Activated CD8-positive, alpha-beta memory T cell treated with anti-CD3 and anti-CD28 coated beads, Interleukin-2, amount 10 ng/mL, durations not matched to agents 7 days and 5 days (primary cell): ENCODE measurements at places on chromosomes 5 and 9. TPM values are rescaled to one million over a fixed set of nuclear protein-coding genes. Genes with fewer than 3 reads are reported as not detected.

GRCh38 chr5:149740866-149741459 is 10.9 kb downstream of the PPARGC1B start:
- DNase-seq: no peak

GRCh38 chr5:151904909-151905308 is 19.7 kb downstream of the GLRA1 start:
- DNase-seq: no peak

DNA sequence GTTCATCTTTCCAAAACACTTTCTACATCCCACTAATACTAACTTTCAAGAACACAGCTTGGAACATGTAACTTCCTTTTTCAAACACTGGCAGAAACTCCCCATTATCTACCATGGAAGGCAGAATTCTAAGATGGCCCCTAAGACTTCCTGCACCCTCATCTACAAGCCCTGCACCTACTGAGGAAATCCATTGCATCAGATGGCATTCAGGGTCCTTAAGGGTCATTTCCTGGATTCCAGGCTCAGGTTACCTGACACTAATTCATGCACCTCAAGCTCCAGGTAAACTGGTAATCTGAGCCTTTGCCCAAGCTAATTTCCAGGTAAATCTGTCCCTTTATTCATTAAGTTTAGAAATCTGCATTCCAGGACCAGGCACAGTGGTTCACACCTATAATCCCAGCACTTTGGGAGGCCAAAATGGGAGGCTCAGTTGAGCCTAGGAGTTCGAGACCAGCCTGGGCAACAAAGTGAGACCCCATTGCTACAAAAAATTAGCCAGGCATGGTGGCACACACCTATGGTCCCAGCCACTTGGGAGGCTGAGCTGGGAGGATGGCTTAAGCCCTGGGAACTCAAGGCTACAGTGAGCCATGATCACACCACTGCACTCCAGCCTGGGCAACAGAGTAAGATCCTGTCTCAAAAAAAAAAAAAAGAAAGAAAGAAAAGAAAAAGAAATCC is 91.6 kb downstream of the NFIB start:
- DNase-seq: no peak

DNA sequence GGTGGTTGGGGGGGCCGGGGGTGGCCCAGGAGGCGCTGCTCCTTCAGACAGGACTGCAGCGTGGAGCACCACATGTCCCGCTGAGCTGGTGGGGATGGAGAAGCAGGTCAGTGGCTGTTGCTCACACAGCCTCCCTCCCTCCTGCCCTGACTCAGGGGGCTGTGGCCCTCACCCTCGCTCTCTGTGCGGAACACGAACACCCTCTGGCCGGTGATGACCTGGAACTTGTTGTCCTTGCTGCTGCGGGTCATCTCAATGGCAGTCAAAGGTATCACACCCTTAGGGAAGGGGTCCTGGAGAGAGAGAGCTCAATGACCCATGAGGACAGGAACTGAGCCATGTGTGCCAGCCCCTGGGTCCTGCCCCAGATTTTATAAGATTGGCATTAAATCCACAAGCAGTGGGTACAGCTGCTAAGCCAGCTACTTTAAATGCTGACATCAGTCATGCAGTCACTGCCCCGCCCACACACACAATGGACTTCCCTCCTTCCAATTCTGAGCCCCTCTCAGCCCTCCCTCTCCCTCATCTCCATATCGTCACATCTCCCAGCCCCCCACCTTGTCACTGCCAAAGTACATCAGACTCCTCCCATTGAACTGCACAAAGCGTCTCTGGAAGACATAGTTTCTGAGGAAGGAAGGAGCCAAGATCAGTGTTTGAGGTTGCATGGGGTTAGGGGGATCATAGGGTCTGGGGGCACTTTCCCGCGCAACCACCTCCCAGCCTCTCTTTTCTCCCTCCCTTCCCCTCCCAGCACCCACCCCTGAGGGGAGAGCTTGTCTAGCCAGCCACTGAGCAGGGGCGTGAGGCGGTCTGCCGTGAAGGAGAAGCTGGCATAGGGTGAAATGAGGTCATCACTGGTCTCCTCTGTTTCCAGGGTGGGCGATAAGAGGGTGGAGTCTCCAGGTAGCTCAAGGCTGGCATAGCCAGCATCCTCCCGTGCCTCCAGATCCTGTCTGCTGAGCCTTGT is 8.9 kb downstream of the ARAP3 start:
- DNase-seq: no peak

DNA sequence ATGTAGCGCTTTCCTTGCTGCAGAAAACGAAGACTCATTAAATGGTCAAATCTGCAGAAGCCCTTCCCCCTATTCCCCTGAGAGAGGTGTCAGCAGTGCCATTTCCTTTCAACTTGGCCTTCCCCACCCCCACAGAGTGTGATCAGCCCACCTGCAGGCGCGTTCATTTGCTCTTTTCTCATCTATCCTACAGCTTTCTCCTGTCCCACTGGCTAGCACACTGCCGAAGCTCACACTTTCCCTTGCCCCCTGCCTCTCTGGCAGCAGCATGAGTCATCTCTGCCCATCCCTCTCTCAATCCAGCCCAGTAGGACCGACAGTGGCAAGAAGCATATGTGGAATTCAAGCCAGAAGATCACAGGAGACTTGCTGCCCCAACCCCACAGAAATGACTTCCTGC is 213.8 kb downstream of the FAM114A2 start:
- DNase-seq: no peak

DNA sequence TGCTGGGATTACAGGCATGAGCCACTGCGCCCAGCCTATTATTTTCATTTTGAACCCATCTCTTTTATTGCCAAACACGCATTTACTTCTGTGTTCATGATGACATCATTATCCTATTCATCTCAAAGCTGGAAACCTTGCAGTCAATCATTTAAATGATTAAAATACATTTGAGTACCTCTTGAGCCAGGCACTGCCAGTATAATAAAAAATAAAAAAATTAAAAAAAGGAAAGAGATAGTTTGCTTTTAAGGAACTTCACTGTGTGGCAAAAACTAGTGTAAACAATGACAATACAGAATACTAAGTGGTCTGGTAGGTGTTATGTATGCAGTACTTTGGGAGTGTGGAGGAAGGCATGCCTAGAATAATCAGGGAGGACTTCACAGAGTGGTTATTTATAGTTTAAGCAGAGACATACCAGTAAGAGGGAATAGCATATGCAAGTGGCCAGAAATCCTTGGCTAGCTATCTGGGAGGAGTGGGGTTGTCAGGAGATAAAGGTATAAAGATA is 8.6 kb downstream of the NSD1 start:
- DNase-seq: no peak

DNA sequence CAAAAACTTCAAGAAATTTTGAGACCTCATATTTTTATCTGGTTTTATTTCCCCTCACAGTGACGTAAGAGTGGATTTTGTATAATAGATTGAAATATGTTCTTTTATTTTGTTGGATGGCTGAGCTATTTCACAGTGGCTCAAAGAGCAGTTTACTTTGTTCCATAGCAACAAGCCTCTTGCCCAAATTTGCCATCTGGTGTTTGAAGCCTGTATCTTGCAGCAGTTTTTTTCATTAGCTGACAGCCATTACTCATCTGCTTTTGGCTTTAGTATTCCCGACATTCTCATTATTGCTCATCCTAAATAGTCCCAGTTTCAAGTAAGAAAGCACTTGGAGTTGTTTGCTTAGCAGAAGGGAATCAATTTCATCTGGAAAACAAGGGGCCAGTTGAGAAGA is 36.3 kb downstream of the GDA start:
- DNase-seq: no peak

DNA sequence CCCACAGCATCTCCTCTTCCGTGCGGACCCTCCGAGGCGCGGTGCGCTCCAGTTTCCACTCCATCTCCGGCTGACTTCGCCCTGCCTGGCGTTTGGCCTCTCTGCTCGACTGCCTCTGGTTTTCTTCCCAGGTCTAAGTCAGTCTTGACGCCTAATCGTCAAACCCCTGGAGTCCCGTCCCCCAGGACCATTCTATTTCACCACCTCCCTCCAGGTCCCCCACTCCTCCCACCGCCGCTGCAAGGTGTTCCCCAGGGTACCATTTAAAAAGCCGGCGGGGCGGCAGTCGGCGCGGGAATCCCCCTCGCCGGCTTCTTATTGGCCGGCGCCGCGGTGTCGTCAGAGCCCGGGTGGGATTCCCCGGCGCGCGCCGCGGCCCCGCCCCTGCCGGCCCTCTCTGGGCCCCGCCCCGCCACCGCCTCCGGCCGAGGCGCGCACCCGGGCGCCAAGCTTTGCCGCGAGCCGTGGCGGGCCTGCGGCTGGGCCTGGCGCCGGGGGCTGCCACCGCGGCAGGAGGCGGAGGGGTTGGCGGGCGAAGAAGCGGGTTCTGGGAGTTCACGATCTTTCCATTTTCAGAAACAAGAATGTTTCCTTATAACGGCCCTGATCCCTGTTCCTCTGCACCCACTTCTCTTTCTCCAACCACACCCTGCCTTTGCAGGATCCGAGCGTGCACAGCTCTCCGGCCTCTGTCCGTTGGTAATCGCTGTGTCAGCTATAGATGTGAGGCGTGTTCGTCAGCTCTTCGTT is at the start of gene CDC20B:
TSS of gene CDC20B (minus strand) at position 241 of the 750 bp plus-strand sequence. CDS start at position 64, 177 bp downstream.
- peak; percentile 76 for DNase-seq

DNA sequence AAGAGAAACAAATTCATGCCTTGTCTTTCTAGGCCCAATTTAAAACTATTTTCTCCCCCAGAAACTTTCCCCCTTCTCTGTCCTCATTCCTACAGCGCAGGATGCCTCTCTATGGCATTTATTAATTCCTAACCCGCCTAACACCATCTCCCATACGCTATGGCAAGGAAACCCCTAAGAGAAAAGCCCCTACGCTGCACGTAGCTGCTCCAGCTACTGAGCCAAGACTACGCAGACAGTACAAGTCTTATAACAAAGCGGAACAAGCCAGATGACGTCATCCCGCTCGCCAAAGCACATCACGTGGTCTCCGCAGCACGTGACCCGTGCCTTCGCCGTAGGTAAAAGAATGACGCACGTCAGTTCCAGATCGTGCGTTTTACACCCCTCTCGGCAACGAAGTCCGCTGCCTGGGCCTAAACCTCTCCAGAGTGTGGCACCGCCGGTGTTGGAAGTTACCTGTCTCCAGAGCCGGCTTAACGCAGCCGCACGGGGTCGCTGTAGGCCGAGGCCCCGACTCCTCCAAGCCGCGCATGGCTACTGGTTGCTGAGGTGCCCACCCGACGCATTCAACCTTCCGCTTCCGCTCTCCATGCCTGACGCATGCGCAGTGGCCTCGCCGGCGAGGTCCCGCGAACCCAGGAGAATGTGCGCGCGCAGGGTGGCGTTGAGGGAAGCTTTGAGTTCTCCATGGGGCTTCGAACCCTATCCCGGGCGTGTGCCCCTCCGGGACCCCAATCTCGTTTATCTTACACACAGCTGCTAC is at the start of gene TRMO:
TSS of gene TRMO (minus strand) at position 542 of the 766 bp plus-strand sequence. CDS start at position 535, 7 bp downstream.
- peak; percentile 98 for DNase-seq

The CNTLN gene
- 0.18 TPM for total RNA-seq

The C1QTNF2 gene
- total RNA-seq: not detected

The GADD45G gene
- total RNA-seq: 12.9 TPM
